ENCODE measurements at places on chromosomes 16 and 17.

DNA sequence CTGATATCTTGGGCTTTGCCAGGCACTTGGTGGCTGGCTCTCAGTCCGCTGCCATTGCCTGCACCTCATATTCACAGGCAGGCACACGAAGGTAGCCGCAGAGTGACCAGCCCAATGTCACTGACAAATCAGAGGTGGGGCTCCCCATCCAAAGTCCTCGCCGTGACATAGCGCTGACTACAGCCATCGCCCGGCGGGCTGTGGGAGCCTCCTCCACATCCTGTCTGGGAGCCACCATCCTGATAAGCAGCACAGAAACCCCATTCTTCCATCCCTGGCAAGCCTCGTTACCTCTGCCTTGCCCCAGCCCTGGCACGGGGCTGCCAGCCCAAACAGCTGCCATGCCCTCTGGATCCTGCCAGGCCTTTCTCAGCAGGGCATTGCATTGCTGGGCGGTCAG, 437.8 kb downstream of the SLC39A11 start:
- no peak for DNase-seq

- no peak for DNase-seq
These were observed 8.6 kb downstream of the SARM1 start for GRCh38 chr17:28379814-28380801.

DNA sequence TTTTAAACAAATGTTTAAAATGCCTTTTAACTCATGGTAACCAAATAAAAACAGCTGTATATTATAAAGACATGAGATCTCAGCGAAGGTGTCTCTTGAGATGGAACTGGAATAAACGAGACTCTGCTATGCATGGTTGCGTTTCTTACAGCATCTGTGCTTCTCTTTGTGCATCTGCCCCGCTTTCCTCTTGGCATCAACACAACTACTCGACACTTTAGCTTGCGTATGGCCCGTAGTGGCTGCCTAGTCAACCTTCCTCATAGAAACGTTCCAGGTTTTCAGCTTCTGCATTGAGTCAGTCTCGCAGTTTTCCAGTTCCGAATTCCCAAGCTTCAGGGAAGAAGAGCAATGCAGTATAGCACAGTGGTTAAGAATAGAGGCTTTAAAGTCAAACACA, 214.9 kb downstream of the CEP112 start:
- no peak for DNase-seq

DNA sequence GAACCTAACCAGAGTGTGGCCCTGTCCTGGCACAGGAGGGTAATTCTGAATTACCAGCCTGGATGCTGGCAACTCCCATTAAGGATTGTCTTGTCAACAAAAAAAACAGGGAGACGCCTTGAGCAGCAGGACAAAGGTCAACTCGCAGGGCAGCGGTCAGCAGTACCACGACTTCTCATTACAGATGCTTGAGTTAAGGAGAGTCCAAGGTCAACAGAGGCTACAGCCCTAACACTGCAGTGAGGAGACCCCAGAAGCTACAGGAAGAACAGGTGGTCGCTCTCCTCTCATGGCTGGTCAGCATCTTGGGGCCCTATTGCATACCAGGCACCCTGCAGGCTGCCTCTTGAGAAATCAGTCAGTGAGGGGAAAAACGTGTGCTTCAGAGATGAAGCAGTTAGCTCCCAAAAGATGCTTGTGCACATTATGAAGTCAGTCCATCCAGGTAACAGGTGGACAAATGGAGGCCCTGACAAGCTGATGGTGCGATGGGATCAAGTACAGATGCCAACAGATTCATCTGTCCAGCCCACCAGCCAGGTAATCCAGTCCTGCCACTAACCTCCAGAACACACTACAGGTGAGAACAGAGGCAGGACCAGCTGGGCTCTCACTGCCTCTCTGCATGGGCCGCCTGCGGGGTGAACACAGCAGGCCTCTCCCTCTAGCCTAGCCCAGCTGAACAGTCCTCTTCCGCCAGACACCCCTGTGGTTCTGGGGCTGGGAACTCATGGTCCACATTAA, 4.2 kb downstream of the CSNK1D start:
- no peak for DNase-seq

- DNase-seq, result no peak
These were observed 389.6 kb upstream of the DYNLRB2 start for GRCh38 chr16:80150978-80151721.

GRCh38 chr16:31088459-31089183, at the start of gene PRSS53:
PRSS53 (minus strand) TSS chr16:31088943; CDS start chr16:31088809, 134 bp downstream.
- DNase-seq, result no peak

Data from activated CD4-positive, alpha-beta T cell treated with anti-CD3 and anti-CD28 coated beads, Interleukin-2, amount 50 U/mL, for 1 hour (primary cell).